ENCODE measurements at places on chromosomes 7 and 10. TPM values are rescaled to one million over a fixed set of nuclear protein-coding genes. Genes with fewer than 3 reads are reported as not detected.

DNA sequence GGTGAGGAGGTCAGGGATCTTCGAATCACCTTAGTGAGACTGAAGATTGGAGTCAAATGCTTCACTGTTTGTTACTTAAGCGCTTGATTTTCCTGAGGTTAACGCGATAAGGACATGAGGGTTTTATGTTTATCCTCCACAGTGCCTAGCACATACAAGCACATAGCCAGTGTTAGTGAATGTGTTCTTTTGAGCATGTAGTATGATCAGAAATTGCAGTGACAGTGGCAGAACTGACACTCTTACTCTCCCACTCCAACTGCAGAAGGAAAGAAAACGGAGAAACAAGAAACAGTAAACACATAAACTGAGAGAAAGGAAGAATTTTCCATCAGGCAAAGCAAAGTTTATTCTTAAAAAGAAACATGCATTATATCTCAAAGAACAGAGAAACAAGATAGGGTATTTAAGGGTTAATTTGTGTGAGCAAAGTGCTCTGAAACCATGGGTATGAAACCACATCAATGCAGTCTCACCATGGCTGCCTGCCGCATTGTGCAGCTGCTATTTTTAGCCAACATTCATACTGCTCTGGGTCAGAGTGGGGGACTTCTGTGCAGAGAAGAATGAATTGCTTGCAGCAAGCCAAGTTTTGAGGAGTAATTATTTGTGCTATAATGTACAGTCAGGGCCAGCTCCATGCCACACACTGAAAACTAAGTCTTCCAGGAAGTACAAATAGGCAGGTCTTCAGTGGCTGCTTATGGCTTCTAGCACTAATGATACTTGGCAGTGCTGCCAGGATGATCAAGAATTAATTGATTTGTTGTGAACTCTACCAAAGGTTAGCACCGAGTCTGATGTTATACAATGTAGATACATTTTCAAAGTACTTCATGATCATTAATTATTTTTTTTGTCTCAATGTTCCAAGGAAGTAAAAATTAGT lies 152.0 kb downstream of the MACC1 start:
- peaks cover 13% of the 10 kb centered on the region for H3K4me1 ChIP-seq
- no peaks in the 10 kb centered on the region for H3K27me3 ChIP-seq
- no peak overlapping the region for H3K4me3 ChIP-seq
- H3K27ac ChIP-seq: no peak overlapping the region
- no peaks in the 10 kb centered on the region for H3K36me3 ChIP-seq

- DNase-seq: peak; percentile 83
- H3K27ac ChIP-seq: peak within 1 kb of the TSS; percentile 57
- peaks cover 2% of the 10 kb centered on the region for H3K36me3 ChIP-seq
- peaks cover 11% of the 10 kb centered on the region for H3K4me1 ChIP-seq
- no peak within 1 kb of the TSS for H3K4me3 ChIP-seq
Measured at GRCh38 chr10:104353325-104354048, at the start of gene CFAP58. Gene CFAP58 (plus strand): TSS chr10:104353833. CDS start chr10:104353898, 65 bp downstream.

- H3K27me3 ChIP-seq: peaks cover 39% of the 10 kb centered on the region
- H3K27ac ChIP-seq: no peak overlapping the region
- no peaks in the 10 kb centered on the region for H3K36me3 ChIP-seq
Measured at GRCh38 chr7:73606801-73607691, 17.3 kb downstream of the MLXIPL start.

PRRT4 gene
- total RNA-seq: not detected

PDZD7 gene
- 0.11 TPM for total RNA-seq

DNA sequence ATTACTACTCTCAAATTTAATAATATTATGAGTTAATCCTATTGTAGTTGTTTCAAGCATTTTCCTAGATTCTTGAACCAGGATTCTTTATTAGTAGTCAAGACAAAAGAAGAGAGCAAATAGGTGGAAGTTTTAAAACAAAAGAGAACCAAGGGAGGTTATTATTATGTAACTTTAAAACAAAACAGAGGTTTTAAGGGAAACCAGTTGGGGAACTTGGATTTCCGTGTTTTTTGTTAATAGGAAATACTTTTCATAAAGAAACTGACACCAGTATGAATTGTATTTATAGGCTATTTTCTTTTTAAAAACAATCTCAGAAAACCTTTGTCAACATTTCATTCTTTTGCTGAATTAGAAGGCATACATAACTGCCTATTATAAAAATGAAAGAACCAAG lies 183.9 kb downstream of the WNT2 start:
- peaks cover 2% of the 10 kb centered on the region for H3K36me3 ChIP-seq
- no peak overlapping the region for H3K4me3 ChIP-seq
- no peaks in the 10 kb centered on the region for H3K27me3 ChIP-seq
- no peak for DNase-seq
- no peaks in the 10 kb centered on the region for H3K4me1 ChIP-seq

GRCh38 chr7:137040745-137041144 lies 172.3 kb downstream of the CHRM2 start:
- no peaks in the 10 kb centered on the region for H3K27me3 ChIP-seq
- no peaks in the 10 kb centered on the region for H3K36me3 ChIP-seq
- DNase-seq: no peak
- H3K4me3 ChIP-seq: no peak overlapping the region
- H3K27ac ChIP-seq: no peak overlapping the region

DNA sequence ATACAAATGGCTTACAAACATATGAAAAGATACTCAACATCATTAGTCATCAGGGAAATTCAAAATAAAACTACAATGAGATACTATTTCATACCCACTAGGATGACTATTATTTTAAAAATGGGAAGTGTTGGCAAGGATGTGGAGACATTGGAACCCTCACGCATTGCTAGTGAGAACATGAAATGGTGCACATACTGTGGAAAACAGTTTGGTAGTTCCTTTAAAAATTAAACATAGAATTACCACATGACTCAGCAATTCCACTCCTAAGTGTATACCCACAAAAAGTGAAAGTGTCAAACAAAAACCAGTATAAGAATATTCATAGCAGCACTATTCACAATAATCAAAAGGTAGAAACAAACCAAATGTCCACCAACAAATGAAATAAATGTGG lies 48.5 kb upstream of the SHTN1 start:
- H3K36me3 ChIP-seq: no peaks in the 10 kb centered on the region
- H3K4me3 ChIP-seq: no peak overlapping the region
- no peaks in the 10 kb centered on the region for H3K4me1 ChIP-seq
- no peak for DNase-seq
- H3K27ac ChIP-seq: no peak overlapping the region

GRCh38 chr7:134879815-134880475 lies 100.5 kb downstream of the CALD1 start:
- no peak overlapping the region for H3K4me3 ChIP-seq
- H3K27me3 ChIP-seq: peaks cover 14% of the 10 kb centered on the region
- no peak for DNase-seq

DNA sequence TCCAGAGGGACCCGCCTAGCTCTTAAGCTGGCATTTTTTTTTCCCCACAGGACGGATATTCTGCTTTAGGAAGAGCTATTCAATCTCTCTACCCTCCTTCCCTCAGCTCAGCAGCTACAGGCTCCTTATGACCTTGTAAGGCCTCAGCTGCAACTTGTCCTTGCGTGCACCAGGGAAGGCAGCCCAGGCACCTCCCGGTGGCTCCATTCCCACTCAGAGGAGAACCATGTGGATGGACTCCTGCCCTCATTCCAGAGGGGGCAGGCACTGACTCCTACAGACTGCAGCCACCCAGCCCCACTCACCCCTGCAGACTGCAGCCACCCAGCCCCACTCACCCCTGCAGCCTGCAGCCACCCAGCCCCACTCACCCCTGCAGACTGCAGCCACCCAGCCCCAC lies 73.7 kb downstream of the ITIH5 start:
- DNase-seq: no peak
- no peaks in the 10 kb centered on the region for H3K4me1 ChIP-seq
- H3K36me3 ChIP-seq: no peaks in the 10 kb centered on the region
- H3K27me3 ChIP-seq: peaks cover 6% of the 10 kb centered on the region
- H3K27ac ChIP-seq: no peak overlapping the region

DNA sequence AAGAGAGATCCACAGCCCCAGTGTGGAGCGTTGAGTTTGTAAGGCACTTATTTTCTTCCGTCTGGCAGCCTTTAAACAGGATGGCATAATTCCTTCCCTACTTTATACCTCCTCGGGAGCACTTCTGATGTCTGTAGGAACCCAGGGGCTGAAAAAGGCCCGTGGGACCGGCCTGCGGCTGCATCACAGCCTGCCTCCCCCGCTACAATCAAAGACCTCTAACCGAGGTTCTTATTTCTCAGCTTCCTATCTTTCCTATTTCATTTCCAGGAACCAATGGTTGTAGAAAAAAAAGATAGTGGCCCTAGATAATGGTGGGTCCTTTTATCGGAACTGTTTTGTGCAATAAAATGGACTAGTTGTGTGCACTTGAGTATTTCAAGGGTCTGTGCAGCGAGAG lies 4.1 kb upstream of the CTBP2 start:
- H3K4me1 ChIP-seq: peaks cover 2% of the 10 kb centered on the region
- no peaks in the 10 kb centered on the region for H3K36me3 ChIP-seq
- no peak overlapping the region for H3K4me3 ChIP-seq
- H3K27me3 ChIP-seq: peaks cover 8% of the 10 kb centered on the region
- no peak for DNase-seq

Measured in activated B cell treated with CpG ODN at 0.5 μM for 24 hours (primary cell).